Left forelimb (tissue), 1 donor: ENCODE measurements at places on chromosomes 11 and 22.

GRCh38 chr11:17154409-17155159, 53.2 kb downstream of the PIK3C2A start:
- no peak for DNase-seq

DNA sequence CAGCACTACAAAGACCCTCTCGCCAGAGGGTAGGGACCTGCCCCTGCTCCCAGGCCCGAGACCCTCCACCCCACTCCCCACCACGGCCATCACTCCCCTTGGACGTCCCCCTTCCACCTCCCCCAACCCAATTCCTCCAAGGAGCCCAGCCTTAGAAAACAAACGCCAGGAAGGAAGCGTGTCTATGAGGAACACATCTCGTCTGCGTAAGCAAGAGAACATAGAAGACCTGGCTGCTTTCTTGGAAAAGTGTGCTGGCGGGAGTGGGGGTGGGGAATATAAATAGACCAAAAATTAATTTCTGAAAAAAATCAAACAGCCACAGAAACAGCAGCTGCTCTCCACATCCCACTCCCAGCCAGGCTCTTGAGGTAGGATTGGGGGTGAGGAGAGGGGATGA, 23.9 kb upstream of the IGSF9B start:
- DNase-seq = no peak

GRCh38 chr11:73173755-73174494, 31.8 kb upstream of the FCHSD2 start:
- no peak for DNase-seq

GRCh38 chr11:33652930-33653329, 47.7 kb downstream of the C11orf91 start:
- DNase-seq = no peak

- DNase-seq = no peak
Measured at GRCh38 chr22:48167238-48167637, 1404.8 kb downstream of the TBC1D22A start.

- no peak for DNase-seq
Measured at GRCh38 chr11:30107899-30108298, 91.1 kb upstream of the KCNA4 start.

DNA sequence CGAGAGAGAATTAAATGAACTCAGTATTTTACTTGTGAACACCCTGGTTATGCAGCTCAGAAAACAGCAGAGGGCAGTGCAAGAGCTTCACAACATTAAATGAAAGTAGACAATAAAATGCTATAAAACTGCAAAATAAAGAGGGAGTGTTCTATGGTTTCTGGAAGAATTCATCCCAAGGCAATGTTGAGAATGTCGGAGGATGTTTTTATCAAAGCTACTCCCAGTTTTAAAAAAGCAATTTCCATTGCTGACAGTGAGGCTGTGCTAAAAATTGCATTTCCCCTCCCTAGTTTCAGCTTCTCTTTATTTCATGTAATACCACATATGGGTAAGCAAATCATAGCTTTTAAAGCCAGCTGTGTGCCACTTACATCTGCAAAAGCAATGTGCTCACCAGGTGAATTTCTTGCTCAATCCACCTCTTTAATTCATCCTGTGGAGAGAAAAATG, 296.8 kb downstream of the RAB38 start:
- no peak for DNase-seq

DNA sequence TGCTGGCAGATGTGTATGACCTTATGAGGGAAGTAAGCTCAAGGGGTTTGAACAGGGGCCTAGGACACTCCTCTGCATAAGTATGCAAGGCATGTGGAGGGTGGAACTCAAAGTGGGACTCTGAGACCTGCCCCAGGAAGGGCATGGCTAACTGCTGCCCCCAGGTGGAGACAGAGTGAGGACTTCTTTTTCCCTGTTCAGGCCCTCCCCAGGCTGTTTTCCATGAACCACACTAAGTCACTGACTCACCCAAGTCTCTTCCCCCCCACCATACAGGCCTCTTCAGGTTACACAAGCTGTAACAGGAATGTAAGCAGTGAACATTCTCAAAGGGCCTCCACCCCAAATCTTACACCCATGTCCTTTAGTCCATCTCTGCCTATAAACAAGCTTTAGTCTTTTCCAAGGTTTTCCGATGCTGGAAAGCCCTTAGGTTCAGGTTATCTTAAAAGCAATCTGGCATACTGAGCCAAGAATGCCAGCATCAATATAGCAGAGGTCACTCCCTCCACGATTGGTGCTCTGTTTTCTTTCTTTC, 13.1 kb downstream of the EEF1G start:
- DNase-seq = peak; percentile 81

GRCh38 chr11:29306527-29306926, 710.3 kb downstream of the KCNA4 start:
- DNase-seq = no peak

DNA sequence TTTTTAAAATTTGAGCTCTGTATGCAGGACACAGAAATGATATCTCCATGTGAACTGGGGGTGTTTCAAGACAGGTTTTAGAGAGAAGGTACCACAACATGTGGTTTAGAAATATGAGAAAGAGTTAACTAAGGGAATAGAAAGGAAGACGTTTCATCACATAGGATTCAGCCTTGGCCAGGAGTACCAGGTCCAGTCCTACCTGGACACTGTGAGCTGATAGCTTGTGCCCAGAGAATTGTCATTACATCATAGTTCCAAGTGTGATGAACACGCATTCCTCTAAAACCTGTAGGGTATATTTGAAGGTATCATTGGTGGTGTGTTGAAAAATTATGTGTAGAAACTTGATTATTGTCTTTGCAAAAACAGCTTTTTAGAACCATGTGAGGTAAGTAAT, 1.8 kb downstream of the SLC22A9 start:
- no peak for DNase-seq

DNA sequence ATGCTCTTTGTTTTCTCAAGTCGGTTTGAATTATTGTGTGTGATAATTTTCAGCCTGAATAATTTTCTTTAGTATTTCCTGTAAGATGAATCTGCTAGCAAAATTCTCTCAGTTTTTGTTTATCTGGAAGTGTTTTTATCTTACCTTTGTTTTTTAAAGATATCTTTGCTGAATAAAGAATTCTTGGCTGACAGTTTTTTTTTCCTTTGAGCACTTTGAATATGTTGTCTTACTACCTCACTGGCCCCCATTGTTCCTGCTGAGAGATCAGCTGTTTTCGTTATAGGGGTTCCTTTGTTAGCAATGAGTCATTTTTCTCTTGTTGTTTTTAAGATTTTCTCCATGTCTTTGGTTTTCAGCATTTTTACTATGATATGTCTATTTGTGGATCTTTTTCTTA, 63.0 kb downstream of the HORMAD2 start:
- DNase-seq = no peak

DNA sequence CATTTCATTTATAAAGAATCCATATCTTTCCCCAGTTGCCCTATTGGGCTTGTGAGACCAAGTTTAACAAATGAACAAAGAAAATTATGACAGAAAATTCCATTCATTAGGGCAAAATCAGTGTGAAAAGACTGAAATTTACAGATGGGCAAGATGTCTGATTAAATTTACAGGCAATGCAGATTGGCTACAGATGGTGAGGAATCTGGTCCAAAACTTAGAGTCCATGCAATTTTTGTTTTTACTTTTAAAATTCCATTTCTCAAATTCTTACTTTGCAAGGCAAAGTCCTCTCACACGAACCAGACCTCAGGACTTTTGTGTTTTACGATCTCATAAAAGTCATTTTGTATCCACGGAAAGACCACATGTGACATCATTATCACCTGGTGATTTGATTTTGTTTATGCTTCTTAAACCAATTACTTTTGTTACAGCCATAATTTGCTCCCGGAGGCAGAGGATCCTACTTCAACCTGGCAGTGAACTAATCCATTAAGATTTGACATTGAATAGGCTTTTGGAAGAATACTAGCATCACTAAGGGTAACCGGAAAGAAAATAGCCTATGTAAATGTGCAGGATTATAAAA, 843.7 kb upstream of the CHORDC1 start:
- DNase-seq = no peak

GRCh38 chr22:49964136-49965090, 3.8 kb downstream of the PIM3 start:
- peak; percentile 45 for DNase-seq

GRCh38 chr11:119618208-119618909, 110.6 kb downstream of the NECTIN1 start:
- no peak for DNase-seq

GRCh38 chr11:61776561-61777075, 15.8 kb downstream of the TMEM258 start:
- DNase-seq = no peak

GRCh38 chr11:110314366-110315095, 18.1 kb upstream of the RDX start:
- no peak for DNase-seq

DNA sequence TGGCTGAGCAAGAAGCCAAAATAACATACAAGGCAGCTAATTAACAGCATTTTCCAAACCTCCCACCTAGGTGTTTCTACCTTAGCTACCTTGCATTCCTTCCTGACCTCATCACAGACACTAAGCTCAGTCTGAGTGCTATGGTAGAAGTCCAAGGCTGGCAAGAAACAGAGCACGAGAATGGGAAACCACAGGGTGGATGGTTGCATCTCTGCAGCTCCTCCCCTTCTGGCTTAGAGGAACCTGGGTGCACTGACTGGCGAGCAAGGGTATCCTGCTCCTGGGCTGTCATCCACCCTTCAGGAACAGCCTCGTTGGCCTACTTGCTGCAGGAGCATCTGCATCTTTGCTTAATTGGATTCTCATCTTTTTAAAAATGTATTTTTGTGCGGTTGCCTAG, 73.1 kb upstream of the KIRREL3 start:
- DNase-seq = no peak

- DNase-seq = no peak
Measured at GRCh38 chr22:39090426-39091064, 6.5 kb upstream of the APOBEC3H start.

DNA sequence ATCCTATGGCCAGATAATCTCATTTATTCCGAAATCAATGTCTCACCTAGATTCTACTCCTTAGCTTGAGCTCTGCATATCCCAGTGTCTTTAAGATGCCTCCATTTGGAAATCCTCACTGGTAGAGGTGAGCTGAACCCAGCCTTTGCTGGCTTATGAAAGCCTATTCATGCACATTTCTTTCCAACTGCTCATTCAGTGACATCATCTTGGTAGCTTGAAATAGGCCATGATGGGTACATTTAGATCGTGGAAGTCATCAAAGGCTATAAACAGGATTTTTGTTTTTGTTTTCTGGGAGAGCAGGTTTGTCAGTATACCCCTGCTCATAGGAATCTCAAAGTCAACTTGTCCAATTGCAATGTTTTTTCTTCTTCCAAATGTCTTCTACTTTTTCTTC, 6.0 kb downstream of the NXPE1 start:
- DNase-seq = no peak

GRCh38 chr22:31867386-31868153, 76.8 kb upstream of the YWHAH start:
- no peak for DNase-seq

- DNase-seq = no peak
Measured at GRCh38 chr11:132977746-132978145, 554.6 kb downstream of the OPCML start.

DNA sequence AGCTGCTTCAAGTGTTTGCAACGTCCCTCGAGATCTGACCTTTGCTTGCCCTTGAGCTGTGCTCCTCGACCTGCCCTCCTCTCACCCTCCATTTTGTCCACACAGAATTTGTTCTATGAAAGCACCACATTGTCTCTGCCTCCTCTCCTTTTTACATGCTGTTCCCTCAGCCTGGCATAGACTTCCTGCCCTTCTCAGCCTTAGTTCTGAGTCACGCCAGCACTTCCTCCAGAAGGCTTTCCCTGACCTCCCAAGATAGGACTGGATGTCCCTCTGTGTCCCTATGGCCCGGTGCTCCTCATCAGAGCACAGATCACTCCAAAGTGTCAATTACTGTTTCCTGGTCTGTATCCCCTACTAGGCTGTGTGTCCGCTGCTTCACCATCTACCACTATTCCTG, 16.2 kb downstream of the JHY start:
- DNase-seq = no peak
